ENCODE measurements at places on chromosomes 2 and 18.

DNA sequence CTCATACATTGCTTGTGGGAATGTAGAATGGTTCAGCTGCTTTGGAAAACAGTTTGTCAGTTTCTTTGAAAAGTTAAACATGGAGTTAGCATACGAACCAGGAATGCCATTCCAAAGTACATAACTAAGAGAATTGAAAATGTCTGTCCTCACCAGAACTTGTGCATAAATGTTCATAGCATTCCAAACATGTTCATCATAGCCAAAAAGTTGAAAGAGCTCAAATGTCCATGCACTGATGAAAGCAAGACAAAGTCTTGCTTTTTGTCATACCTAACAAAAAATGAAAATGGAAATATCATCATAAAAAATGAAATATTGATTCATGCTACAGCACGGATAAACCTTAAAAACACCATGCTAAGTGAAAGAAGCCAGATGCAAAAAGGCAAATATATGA is 408.8 kb upstream of the UBE2E3 start:
- no peak for DNase-seq

- DNase-seq, result peak; percentile 81
These were observed 3.8 kb downstream of the CATIP start for GRCh38 chr2:218360453-218360852.

DNA sequence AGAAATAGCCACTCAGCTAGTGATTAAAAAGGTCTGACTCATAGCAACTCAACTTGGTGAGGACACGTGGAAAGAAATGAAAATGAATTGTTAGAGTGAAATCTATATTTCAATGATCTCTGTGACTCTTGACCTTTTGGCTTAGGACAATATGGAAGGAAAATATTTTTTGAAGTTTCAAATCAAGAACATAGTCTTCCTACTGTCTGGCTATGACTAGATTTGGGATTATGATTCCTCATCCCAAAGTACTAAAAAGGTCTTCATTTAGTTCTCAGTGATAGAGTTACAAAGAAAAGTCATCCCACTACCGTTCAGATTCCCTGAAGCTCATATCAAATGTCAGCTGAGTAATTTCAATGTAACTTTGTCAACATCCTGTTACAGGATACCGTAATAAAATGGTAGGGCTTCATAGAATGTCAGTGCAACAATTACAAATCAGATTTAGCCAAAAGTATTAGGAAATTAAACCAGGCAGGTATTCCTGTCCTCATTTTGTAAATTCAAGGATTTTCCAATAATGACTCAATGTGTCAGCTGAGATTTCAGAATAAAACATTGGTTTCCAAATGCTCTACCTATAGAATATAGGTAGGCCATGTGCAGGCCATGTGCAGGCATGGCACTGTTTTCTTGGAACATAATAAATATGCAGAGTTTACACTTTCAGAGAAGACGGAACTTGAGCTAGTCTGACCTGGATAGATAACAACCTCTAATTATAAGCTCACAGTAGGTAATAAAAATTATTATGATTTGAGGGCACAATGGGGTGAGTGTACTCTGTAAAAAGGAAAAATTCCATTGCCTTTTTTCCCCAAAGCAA is 36.0 kb downstream of the ANKRD29 start:
- DNase-seq, result no peak

- no peak for DNase-seq
These were observed 5.5 kb downstream of the MSGN1 start for GRCh38 chr2:17821535-17822444.

DNA sequence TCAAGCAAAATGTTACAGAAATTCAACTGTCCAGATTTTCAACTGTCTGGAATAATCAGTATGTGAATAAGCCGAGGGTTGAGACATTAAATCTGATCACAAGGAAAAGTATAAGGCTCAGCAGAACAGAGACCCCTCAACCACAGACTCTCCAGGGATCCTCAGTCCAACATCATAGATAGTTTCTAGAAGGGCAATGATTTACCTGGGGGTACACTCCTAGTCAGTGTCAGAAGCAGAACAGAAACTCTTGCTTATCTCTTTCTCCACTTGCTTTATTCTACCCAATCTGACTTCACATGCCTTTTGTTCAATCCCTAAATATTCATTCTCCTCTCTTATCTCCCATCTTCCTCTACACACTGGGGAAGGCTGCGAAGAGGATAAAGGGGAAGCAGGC is 36.4 kb downstream of the ICOS start:
- DNase-seq, result no peak

DNA sequence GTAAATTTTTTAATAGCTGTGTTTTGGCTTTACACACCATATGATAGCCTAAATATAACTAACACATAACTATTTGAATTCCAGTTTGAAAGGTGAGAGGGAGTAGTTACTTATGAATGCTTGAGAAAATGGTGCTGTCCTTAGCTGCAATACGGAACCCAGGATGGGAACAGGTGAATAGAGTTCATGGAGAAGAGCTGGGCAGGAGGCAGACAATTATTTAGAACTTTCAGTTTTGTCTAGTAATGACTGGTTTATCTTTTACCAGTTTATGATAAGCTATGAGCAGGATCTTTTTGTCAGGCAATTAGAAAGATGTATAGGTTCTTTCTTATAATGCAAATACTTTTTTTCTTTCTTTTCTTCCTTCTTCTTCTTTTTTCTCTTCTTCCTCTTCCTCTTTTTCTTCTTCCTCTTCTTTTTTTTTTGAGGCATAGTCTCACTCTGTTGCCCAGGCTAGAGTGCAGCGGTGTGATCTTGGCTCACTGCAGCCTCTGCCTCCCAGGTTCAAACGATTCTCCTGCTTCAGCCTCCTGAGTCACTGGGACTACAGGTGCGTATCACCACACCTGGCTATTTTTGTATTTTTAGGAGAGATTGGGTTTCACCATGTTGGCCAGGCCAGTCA is 25.9 kb downstream of the UBR3 start:
- DNase-seq, result no peak

DNA sequence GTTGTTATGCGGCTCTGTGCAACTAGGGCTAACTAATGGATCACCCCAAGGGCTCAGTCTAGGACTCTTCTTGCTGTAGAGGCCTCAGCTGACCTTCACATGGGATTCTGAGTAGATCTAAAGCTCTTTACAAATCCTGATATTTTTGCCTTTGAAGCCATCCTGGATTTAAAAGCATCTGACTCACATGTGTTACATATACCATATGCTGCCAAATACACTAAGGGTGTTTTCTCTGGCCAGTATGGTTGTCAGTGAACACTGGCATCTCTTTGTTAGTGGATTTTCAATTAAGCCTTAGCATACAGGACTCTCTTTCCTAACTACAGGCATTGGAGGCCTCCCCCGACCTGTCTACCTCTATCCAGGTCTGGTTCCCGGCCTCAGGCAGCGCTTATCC is 992.8 kb upstream of the FANCL start:
- no peak for DNase-seq

DNA sequence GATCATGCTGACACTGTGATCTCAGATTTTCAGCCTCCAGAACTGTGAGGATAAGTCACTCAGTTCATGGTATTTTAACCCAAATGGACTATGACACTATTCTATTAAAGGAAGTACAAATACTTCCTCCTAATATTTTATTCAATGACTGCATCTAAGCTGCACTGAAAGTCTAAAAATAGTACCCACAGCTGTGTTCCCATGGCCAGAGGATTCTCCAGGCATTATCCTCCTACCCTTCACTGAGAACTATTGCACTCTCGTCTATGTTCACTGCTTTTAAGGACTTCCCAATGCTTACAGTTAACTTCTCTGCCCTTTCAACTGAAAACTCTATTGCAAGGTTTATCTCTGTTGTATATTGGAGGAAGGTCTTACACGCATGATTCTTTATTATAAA is 15.2 kb downstream of the LRATD1 start:
- no peak for DNase-seq

- peak; percentile 83 for DNase-seq
These were observed 1.3 kb downstream of the PTPRM start for GRCh38 chr18:7568426-7568825.

- DNase-seq, result no peak
These were observed 75.2 kb upstream of the CD28 start for GRCh38 chr2:203631068-203631757.

GRCh38 chr18:24860978-24861680 is 400.7 kb downstream of the HRH4 start:
- no peak for DNase-seq

Data from posterior vena cava (tissue), 2 donors.